ENCODE measurements at places on chromosomes 1 and 21.

DNA sequence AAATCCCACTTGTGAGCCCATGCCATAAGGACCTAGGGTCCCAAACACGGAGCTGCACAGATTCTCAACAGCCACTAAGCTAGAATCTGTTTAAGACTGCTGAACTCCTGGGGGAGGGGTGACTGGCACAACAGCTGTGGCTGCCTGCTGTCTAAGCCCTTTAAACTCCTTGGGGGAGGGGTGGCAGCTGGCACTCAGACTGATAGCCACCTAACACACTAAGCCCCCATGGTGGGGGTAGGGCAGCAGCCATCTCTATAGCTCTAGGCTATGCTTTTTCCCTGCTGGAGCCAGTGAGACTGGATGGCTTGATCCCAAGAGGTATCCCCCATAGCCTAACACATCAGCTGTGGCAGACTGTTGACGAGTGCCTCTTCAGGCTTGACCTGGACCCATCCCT lies 73.3 kb upstream of the FMO3 start:
- DNase-seq = no peak

DNA sequence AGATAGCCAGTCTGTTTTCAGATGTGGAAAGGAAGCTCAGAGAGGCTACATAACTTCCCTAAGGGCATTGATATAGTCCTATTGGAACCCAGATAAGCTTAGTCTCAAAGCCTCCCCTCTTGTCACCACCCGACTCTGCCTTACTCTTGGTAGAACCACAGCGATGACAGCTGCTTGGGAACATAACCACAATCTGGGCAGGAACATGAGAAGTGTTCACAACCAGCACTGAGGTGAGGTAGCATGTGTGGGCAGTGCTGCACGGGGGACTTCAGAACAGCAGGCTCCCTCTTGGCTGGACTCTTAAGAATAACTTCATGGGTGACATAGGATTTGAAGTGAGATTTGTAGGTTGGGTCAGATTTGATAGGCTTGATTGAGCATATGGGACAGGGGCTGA lies 9.3 kb upstream of the S100A10 start:
- DNase-seq = no peak

DNA sequence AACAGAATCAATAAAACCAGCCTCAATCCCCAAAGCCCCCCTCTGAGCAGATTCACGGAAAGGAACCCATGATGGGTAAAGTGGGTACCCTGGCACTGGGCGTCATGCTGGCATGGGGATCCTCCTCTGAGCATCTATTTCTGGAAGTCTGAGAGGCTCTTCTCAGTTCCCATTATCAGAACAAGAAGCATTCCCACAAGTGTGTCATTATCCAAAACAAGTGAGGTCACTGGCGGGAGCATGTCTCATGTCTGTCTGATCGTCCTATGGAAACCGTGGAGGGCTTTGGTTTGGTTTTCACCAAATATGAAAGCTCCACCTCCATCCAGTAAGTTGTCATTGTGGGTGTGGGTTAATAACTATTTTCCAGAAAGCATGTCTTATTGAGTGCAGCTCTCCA lies 70.7 kb downstream of the PGM1 start:
- DNase-seq = no peak

- no peak for DNase-seq
These were observed 150.2 kb downstream of the CAMTA1 start for GRCh38 chr1:6935361-6935883.

- no peak for DNase-seq
These were observed 119.7 kb downstream of the PROX1 start for GRCh38 chr1:214107322-214108096.

DNA sequence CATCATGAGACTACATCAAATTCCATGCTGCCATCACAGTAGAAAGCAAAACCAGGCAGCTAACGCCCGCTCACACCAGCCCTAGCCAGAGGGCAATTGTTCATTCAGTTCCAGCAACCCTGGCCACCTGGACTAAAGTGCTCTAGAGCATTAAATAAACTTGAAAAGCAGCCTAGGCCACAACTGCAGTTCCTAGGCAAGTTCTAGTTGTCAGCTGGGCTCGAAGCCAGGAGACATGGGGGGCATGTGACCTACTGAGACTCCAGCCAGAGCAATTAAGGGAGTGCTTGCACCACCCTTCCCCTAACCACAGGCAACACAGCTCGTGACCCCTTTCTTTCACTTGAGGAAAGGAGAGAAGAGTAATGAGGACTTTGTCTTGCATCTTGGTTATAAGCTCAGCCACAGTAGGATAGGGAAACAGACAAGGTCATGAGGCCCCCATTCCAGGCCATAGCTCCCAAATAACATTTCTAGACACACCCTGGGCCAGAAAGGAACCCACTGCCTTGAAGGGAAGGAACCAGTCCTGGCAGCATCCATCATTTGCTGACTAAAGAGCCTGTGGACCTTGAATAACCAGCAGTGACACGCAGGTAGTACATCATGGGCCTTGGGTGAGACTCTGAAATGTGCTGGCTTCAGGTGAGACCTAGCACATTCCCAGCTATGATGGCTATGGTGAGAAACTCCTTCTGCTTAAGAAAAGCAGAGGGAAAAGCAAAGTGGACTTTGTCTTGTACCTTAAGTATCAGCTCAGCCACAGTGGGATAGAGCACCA lies 77.0 kb downstream of the ZZZ3 start:
- no peak for DNase-seq

GRCh38 chr1:78155121-78155520 lies 109.4 kb downstream of the GIPC2 start:
- DNase-seq = no peak

DNA sequence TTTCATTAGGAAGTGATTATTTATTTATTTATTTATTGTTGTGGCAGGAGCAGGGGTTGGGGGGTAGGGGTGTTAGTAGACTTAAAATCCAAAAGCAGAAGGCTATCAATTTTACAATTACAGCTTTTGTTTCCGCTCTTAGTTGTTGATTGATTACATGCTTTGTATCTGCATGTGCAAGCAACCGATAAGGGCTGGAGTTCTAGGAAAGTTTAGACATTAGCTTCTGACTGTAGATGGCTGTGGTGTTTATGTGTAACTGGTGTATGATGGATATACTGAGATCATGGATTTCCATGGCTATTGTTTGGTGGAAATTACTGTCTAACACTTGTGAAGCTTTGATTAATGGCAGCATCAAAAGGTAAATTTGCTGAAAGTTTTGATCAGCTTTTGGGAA lies 2.8 kb downstream of the ST6GALNAC5 start:
- DNase-seq = no peak

DNA sequence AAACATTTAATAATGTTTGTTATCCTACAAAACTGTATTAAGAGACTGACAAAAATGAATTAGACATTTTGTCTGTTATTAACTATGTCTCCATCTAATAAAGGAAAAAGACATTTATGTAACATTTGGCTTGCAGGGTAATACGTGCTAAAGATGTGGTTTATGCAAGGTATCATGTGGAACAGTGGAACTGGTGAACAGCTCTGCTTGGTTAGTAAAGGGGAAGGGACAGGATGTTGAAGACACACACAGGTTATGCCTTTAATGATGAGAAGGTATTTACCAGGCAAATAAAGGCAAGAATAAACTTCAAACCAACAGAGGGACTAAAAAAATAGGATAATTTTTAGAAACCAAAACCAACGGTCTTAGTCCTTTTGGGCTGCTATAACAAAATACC lies 93.1 kb downstream of the UCHL5 start:
- no peak for DNase-seq

GRCh38 chr21:39062196-39062595 lies 121.1 kb downstream of the PSMG1 start:
- no peak for DNase-seq

- no peak for DNase-seq
These were observed 62.8 kb downstream of the NRIP1 start for GRCh38 chr21:15001857-15002606.

- DNase-seq = no peak
These were observed 6.5 kb downstream of the KANK4 start for GRCh38 chr1:62312698-62313097.

Data from activated T-cell treated with anti-CD3 and anti-CD28 coated beads for 48 hours (primary cell).